ENCODE measurements at places on chromosomes 6 and 20.

DNA sequence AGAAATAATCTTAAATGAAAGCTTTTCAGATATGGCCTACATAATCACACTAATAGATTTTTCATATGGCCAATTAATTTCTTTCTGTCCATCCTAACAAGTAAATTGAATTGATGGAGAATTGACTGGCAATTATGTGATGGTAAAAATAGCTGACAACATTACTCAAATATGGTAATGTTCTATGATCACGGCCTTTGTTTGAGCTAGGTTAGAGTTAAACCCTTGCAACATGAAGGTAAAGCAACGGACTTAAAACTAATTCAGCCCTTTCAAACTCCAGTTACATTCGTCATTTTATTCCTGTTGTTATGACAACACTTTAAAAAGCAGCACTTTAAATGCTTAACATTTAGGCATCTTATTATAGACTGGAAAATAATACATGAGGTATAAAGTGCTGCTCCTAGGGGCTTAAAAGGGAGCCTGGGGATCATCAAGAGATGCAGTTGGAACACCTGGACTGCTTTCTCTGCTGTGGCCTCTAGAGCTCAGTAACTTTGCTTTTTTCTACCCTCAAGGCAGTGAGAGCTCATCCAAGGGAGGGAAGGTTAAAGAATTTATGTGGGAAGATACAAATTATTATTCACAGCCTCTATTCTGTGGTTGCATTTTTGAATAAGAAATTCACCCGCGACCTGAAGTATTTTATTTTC, 46.9 kb downstream of the RIPOR2 start:
- DNase-seq, result no peak

- no peak for DNase-seq
These were observed 136.9 kb downstream of the SASH1 start for GRCh38 chr6:148479497-148479896.

DNA sequence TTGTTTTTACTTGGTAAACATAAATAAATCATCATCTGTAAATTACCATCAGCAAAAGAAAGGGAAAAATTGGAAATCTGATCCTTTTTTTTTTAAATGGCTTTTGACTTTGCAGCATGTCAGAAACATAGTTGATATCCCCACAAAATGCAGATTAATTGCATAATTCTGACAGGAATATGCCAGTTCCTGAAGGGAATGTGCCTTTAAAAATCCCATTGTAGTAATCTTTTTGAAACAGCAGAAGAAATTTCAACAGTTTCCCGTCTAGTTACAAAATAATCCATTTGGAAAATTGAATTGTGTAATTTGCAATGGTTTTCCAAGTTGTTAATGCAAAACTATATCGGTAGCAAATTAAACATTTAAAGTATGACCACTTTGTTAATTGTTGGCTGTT, 95.2 kb downstream of the DOK5 start:
- no peak for DNase-seq

DNA sequence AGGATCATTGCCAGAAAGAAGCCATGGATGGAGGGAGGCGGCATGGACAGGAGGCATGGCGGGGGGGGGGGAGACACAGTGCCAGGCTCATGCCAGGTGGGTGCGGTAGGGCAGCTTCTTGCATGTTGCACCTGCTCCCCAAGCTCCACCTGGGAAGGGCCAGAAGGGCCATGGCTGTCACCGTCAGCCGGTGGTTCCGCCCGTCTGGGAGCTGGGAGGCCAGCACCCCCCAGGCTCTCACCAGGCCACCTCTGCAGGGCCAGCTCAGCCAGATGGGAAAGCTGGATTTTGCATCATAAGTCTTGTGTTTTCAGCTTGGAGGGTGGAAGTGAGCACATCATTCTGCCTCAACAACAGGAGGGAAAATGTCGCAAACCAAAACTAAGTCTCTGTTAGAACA, 404.7 kb downstream of the TAF4 start:
- DNase-seq, result no peak

DNA sequence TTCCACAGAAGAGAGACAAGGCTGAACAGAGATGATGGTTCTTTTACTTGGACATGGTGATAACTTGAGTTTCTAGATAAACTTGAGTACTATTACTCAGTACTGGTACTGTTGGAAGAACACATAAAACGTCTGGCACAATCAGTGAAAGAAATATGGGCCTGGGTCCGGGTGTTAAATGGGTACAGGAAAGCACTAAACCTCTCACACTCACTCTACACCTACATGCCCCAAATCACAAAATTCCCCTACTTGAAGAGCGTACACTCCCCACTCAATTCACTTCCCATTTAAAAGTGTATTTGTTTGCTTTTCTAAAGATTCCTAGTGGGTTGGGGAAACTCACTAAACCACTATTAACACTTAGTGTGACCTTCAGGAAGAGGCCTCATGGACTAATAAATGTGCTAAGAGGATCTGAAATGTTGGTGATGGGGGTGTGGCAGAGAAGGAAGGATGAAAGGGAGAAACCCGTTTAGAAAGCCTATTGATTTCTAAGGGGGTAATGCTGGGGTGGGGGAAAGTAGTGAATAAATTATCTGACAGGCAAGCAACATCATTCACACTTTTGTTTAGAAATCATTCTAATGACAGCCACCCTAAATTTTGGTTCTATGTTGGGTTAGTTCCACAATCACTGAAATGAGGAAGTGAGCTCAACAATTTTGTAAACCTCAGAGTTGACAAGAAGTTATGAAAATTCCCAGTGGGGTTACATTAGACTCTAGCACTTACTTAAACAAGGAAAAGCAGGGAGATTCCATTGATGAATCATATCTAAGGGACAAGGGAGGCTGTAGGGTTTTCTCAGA, 222.6 kb upstream of the MARCKS start:
- DNase-seq, result no peak

DNA sequence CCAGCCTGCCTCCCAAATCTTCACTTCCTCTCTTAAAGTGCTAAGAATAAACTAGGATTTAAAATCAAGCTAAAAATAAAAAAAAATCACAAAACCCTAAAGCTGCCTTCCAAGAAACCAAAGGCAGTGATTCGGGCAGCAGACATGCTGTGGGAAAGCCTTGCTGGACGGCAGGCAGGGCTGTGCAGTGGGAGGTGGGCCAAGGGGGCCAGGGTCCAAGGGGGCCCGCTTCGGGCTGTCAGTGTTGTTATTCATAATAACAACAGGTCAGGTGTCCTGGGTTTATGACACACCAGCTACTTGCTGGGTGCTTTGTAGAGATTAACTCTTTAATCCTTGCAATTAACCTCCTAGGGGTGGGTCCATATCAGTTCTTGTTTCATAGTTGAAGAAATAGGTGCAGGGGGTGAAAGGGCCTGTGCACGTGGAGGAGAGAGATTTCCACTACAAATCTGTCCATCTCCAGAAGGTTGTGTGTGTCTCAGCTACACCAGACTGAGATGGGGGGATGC, 40.4 kb downstream of the CD40 start:
- DNase-seq, result no peak

GRCh38 chr6:91198588-91199255, 611.9 kb upstream of the MAP3K7 start:
- DNase-seq, result no peak

- DNase-seq, result no peak
These were observed 1.3 kb downstream of the CDYL start for GRCh38 chr6:4777394-4777935.

GRCh38 chr6:44868910-44869309, 459.2 kb upstream of the RUNX2 start:
- no peak for DNase-seq

DNA sequence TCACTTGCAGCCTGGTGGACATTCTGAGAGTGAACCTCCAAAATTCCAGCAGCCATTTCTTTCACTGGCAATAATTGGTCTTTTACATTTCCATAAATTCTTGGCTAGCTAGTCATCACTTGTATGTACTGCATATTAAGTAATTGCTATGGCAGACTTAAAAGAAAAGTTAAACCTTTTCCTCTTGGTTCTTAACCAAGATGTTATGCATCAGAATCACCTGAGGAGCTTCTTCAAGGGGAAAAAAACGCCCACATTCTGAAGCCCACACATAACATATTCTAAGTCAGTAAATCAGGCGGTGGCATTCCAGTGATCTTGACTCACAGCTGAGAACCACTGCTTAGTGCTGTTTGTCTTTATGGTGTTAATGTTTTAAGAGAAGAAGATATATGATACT, 37.0 kb downstream of the CDC40 start:
- no peak for DNase-seq

- DNase-seq, result no peak
These were observed 387.7 kb downstream of the BTBD3 start for GRCh38 chr20:12305188-12305950.

- no peak for DNase-seq
These were observed 13.0 kb downstream of the RPP21 start for GRCh38 chr6:30357678-30358540.

DNA sequence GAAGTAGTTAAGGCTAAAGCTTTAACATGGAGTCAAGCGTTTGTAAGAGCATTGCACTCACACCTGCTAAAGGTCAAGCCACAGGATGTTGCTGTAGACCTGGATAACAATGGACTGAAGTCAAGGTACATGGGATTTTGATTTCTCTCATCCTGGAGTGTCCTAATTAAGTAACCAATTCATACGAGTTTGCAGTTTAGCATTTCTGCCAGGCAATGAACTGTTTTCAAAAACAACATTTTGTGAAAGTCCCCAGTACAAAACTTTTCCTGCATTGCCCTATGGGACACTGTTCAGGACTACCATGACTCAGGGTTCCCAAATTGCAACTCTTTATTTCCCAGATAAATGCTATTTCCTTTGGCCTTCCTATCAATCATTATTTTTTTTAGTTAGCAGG, 17.4 kb upstream of the SIRPB1 start:
- no peak for DNase-seq

GRCh38 chr6:133333852-133334251, 92.7 kb downstream of the EYA4 start:
- DNase-seq, result no peak
